ENCODE measurements at places on chromosomes 6 and 20.

DNA sequence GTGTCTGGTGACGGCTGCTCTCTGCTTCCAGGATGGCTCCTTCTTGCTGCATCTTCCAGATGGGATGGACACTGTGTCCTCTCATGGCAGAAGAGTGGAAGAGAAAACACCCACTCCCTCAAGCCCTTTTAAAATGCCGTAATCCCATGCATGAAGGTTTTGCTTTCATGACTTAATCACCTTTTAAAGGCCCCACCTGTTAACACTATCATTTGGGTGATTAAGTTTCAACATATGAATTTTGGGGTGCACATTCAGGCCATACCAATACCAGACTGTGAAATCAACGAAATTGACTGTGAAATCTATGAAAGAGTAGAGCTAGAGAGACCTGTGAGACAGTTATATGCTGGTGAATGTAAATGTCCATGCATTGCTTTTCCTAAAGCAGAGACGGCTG is 374.3 kb upstream of the CHD6 start:
- DNase-seq: no peak

DNA sequence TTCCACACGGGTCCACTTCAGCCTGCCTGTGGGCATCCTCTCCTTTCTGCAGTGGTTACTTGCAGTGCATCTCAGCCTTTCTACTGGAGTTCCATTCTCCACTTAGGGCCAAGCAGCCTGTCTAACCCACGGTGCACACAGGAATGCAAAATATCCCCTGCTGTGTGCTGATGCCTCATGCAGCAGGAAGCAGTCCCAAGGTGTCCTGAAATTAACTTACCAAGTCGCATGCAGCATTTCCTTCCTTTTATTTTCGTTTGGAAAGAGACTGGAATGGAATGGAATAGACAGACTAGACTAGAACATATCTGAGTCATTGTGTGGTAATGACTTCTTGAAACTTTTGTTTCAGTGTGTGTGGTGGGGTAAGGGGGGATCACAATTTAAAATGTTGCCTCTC is 25.9 kb upstream of the FOXQ1 start:
- no peak for DNase-seq

DNA sequence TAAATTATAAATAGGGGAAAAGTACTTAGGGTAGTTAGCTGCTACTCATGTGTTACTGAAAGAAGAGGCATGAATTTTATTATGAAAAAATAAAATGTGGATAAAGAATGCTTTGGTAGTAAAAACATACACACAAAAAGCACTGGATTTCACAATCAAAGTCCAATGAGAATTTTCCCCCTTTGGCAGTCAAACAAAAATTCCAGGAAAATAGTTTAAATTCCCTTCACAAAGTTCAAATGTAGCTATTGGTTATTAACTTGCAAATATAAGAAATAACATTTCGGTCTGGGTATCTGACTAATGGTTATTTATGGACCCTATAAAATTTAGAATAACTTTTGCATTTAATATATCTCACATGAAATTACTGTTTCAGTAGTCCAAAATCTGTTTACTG is 210.4 kb downstream of the FOXC1 start:
- DNase-seq: no peak

GRCh38 chr6:11202513-11203305 is 29.8 kb downstream of the NEDD9 start:
- no peak for DNase-seq
